ENCODE measurements at places on chromosomes 7 and 10.

GRCh38 chr10:60821656-60822055 lies 43.4 kb downstream of the CDK1 start:
- DNase-seq, result no peak

GRCh38 chr10:130761788-130762301 lies 549.7 kb downstream of the TCERG1L start:
- no peak for DNase-seq

DNA sequence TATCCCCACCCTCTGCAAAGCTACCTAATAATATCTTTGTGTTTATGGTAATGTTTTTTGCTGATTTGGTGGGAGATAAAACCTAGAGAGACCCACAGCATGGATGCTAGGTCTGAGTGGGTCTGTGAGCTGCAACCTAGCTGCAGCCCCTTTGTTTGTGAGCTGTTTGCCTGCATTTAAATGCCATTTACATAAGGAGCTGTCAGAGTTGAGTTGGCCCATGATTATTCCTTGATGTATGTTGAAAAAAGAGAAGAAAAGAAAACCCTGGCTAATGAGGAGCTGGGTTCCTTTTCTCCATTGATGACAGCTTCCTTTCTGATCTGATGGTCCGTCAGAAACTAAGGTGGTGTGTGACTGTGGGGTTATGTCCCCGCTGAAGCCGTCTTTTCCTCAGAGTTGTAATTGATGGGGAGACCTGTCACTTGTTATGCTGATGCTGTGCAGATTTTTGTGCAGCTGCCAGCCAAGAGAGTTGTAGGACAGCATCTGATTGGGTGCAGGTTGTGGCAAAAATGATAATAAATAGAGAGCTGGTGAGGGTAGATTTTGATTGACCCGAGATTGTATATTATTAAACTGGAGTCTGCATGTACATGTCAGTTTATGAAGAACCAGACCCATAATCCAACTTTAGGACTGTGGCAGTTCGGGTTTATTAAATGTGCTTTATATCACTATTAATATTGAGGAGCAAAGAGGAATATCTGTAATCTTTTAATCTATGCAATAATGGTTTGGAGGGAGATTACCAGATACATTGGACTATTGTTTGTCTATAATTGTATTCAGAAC lies 219.8 kb downstream of the AUTS2 start:
- DNase-seq, result no peak

DNA sequence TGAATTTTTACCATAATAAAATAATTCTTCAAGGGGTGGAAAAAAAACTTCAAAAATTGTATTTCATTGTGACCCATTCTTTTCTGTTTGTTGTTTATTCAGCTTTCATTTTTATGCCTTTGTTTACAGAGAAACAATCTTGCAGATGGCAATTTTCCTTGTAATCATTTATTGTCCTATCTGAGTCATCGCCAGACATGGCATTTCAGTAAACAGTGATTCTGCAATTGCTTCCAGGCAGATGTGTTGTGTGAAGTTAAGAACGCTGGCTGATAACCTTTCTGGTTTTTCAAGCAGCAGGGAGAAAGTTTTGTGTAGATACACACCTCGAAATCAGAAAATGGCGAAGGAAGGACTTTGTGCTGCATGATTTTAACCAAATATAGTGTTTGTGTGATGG lies 80.7 kb upstream of the RPA3 start:
- no peak for DNase-seq

DNA sequence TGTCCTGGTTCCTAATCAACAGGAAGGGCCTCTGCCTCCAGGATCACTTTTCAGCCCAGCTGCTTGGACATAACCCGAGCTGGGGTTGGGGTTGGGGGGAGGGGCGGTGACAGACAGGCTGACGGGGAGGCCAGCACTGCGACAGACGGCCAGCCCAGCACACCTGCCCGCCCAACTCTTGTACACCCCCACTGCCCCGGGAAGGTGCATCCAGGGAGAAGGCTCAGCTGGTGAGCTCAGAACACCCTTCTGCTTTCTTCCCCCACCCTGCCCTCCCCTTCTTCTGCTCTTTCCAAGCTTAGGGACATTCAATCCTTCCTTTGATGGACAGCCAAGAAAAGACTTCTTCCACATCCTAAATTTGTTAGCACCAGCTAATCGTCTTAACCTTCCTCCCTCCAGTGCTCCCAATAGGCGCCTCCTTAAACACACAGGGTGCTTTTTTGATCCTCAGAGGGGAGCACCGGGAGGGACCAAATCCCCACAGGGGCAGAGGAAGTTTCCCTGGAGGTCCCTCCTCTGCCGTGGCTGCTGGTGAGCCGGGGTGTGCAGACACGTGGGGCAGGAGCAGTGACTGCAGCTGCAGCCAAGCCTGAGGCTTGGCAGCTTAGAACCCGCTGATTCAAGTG lies 44.7 kb downstream of the COL13A1 start:
- DNase-seq, result no peak

- no peak for DNase-seq
These were observed 396.1 kb downstream of the ZNF33B start for GRCh38 chr10:42242135-42242805.

- no peak for DNase-seq
These were observed 110.7 kb downstream of the RNF32 start for GRCh38 chr7:156751319-156751718.

- DNase-seq, result no peak
These were observed 72.3 kb upstream of the ZNF746 start for GRCh38 chr7:149569726-149570422.

DNA sequence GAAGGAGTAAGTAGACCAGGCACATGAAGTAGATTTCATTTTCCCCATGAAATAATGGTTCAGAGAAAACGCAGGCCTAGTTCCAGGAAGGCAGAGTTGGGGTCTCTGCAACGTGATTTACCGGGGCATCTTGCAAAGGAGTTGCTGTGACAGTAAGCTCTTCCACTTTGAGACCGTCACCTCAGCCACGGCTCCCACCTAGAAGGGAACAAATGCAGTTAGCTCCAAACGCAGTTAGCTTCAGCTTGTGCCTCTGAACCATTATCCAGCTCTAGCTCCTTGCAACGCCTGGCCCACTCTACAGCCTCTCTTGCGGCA lies 7.0 kb upstream of the MYO1G start:
- no peak for DNase-seq

All from ovary (tissue), 10 donors.